Activated T-cell treated with anti-CD3 and anti-CD28 coated beads, Interleukin-2, amount 50 U/mL, for 48 hours (primary cell): ENCODE measurements at places on chromosomes 3 and 15.

GRCh38 chr3:128969993-128970739 lies 23.7 kb downstream of the CFAP92 start:
- DNase-seq, result peak; percentile 73

- no peak for DNase-seq
Observed at GRCh38 chr3:33211444-33211843, 7.2 kb downstream of the SUSD5 start.

GRCh38 chr3:81666502-81667121 lies 94.8 kb downstream of the GBE1 start:
- DNase-seq, result no peak

- DNase-seq, result no peak
Observed at GRCh38 chr3:53217175-53217574, 38.6 kb downstream of the TKT start.

- DNase-seq, result no peak
Observed at GRCh38 chr3:148763986-148764935, 63.4 kb upstream of the CPB1 start.

GRCh38 chr3:97949743-97950142 lies 22.5 kb downstream of the RIOX2 start:
- DNase-seq, result no peak
